Stimulated activated CD8-positive, alpha-beta memory T cell treated with anti-CD3 and anti-CD28 coated beads, Interleukin-7, amount 100 ng/mL, for 48 hours (primary cell): ENCODE measurements at places on chromosomes 6 and 20.

DNA sequence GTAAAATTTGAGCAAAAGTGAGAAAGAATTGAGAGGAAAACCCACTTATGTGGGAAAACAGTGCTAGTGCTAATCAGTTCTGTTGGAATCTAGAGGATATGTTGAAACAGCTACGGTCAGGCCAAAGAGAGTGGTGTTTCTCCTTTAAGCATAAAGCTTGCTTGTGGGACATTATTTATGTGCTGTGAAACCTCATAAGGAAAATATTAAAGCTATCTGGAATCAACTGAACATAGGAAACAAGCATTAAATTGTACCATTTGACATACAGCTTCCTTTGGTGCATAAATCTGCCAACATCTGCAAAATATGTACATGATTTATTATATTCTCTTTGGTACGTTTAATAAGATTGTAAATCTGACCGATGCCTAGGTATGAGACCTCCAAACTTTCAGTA is 182.5 kb upstream of the PDE10A start:
- no peak for DNase-seq

- DNase-seq: no peak
Measured at GRCh38 chr6:15870333-15871043, 207.7 kb upstream of the DTNBP1 start.

DNA sequence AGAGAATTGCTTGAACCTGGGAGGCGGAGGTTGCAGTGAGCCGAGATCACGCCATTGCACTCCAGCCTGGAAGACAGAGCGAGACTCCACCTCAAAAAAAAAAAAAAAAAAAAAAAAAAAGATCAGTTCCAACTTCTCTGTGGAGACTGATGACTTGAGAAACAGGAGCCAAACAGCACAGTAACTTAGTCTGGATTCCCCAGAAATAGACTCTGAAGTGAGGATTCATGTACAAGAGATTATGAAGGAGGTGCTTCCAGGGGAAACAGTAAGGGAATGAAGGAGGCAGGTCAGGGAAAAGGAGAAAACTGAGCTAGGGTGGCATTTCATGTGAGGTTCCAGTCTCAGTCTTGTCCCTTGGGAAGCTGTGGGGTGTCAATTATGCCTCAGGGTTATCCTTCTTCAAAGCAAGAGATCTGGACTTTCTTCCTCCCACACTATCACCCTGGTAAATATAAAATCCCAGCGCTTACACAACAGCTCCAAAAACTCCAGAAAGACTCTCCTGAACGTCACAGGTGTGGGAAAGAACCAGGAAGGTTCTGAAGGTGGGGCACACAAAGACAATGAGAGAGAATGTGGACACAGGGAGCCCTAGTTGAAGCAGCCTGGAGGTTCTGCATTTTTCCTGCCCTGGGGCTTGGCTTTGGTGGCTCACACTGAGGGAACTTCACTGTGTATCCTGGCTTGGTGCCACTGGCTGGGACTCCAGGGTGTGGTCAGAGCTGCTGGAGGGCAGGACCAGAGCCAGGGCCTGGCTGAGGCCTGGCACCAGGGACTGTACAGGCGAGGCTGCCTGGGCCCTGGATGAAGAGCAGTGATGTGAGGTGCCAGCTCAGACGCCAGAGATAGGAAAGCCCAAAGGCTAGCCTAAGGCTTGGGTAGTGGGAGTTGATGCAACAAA is 46.8 kb downstream of the PCNA start:
- DNase-seq: no peak

DNA sequence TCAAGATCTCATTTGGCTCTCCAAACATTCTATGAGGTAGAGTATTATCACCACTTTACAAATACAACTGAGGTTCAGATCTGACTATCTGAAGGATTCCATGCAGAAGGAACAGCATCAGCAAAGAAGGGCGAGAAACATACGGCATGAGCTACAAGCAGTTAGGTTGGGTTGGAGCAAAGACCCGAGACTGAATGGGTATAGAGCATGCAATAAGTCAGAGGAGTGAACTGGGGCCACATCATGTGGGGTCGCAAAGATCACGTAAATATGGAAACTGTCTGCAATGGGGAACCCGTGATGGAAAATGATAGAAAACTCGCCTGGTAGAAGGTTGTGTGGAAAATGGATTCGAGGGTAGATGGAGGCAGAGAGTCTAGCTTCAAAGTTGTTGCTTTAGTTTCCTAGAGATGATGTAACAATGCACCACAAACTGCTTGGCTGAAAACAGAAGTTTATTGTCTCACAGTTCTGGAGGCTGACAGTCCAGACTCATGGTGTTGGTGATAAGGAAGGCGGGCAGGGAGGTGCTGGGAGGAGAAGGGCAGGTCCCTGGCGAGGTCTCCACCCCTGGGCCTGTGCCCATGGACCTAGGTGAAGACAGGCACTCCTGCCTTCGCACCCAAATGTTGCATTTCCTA is 44.3 kb upstream of the BCLAF1 start:
- no peak for DNase-seq

DNA sequence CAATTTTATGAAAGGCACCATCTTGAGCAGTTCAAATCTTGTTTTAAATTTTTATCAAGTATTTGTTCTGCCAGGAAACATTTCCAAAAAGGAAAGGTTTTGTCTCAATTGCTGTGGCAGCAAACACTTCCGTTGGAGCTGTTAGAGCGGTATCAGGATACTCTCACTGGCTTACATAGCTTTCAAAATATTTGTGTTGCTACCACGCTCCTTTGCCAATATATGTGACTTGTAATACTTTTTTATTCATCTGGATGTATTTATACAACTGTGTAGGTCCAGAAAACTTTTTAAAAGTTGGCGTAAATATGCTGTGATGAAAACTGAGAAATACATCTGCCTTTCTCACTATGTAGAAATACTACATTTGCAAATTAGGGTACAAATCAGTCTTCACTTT is 37.8 kb upstream of the NHSL1 start:
- no peak for DNase-seq
